ENCODE measurements at places on chromosomes 1 and 21. TPM values are rescaled to one million over a fixed set of nuclear protein-coding genes. Genes with fewer than 3 reads are reported as not detected.

CAPZA1 gene
- polyA plus RNA-seq = 108 TPM

BRINP2 gene
- not detected for polyA plus RNA-seq

- DNase-seq = no peak
Observed at GRCh38 chr1:147924813-147925212, 3.4 kb upstream of the GPR89B start.

- DNase-seq = peak; percentile 16
Observed at GRCh38 chr1:159008744-159009188, 941 bp upstream of the IFI16 start.

GRCh38 chr1:11147197-11147770 is 41.9 kb upstream of the ANGPTL7 start:
- peak; percentile 34 for DNase-seq

- DNase-seq = no peak
Observed at GRCh38 chr1:156525856-156526489, 25.4 kb upstream of the MEF2D start.

DNA sequence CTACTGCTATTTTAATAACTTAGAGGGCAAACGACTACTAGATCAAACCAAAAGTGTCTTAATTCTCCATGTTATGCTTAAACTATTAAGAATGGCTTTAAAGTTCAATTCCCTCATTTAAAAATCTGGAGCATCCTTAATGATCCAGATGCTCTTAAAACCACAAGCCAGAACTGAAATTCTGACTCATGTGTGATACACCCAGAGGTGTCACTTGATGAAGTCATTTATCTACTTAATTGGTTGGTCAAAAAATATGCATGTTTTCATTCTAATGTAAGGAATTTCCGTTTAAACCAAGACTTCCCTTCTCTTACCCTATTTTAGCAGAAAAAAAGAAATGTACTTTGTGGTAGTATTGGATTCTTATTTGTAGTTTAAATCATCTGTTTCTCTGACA is 1261.2 kb upstream of the B3GALT2 start:
- peak; percentile 71 for DNase-seq
